ENCODE measurements at places on chromosomes 3 and 15.

DNA sequence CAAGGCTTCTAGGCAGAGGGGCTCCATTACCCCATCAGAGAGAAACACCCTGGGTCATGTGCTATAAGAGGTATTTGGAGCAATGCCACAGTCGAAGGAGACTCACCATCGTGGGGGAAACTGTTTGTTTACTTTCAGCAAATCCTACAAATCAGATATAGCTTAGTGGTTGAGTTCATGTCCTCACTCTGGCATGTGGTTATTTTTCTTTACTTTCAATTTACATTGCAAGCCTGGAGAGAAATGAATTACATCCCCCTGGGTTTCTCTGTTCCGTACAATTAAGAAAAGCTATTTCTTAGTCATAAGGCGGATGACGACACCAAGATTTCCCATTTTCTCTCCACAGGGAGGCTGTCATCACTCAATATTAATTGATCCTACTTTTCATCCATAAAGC lies 36.9 kb downstream of the RFTN1 start:
- DNase-seq, result no peak

DNA sequence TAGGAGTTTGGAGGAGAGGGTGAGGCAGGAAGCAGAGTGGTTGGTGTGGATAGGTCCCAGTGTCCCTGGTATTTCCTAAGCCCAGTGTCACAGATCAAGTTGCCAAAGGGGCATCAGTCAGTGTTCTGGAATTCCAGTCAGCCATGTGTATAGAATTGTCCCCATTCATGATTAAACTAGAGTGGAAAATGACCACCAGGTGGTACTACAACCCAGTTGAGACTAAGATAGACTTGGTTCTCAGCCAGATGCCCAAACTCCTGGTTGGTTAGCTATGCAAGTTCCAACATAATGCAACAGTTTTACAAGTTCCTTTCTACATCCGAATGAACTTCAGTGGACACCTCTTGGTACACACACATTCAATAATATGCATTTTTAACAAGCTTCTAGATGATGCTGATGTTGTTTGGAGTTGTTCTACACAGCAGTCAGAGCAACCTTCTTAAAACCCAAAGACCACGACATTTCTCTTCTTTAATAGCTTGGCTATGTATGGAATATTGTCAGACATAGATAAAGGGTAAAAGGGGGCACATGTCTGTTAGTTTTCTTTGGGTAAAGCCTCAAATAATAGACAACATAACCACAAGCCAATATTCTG lies 8.4 kb upstream of the ATR start:
- DNase-seq, result no peak

- no peak for DNase-seq
Measured at GRCh38 chr3:192063570-192063969, 602.6 kb downstream of the PYDC2 start.

GRCh38 chr3:78096488-78097255 lies 1056.8 kb downstream of the ROBO2 start:
- no peak for DNase-seq

- no peak for DNase-seq
Measured at GRCh38 chr15:43143203-43143941, 10.0 kb downstream of the TMEM62 start.

DNA sequence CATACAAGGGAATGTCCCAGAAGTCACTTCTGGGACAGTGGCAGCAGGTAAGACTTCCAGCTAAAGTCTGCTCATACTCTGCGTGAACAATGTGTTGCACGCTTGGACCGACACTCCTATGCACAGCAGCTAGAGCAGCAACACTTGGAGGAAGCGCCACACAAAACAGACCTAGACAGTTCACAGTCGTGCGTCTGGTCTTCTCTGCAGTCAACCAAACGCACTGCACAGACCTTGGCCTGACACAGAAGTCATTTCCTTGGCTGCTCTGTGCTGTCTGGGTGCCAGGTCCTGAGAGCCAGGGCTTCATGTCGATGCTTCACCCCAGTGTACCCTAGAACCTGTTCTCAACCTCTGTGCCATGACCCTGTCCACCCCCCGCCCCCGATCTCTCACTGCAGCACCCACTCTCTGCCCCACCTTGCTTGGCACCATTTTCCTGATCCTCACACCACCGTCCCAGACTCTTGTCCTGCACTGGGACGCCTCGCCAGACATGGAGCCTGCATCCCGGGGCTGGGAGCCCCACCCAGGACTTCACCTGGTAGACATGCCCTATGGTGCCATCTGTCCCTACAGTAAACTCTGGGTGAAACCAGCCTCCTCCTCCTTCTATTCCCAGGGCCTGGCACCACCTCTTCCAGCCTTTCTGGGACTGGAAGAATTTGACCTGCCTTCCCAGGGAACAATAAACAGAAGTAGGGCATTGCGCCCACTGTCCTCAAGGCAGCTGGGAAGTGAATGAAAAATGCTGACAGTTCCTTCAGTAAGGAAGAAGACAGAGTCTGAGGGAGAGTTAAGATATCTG lies 3.1 kb downstream of the ATP10A start:
- peak; percentile 70 for DNase-seq

DNA sequence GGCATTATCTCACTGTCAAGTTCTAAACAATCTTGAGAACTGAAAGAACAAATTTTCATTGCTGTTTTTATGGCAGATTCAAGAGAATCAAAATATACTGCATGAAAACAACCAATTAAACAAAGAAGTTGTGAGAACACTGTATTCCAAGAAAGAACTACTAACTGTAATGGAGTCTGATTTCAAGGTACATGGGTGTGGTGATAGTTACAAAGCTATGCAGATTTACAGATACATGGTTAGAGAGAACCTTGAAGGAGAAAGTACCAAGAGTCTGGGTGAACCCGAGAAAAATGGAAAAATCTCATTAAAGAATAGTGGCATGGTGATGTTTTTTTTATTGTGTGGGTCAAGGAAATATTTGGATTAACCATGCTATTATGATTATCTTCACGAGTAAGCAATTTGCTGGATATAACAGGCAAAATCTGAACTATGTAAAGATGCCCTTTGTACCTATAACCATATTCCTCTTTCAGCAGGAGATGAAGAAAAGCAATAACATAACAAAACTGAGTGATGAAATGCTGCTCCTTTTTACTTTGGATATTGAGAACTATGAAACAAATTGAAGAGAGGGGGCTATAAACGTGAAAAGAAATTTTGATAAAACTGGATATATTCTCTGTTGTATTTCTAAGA lies 100.4 kb downstream of the PLSCR2 start:
- DNase-seq, result no peak

- no peak for DNase-seq
Measured at GRCh38 chr3:189842681-189843602, 211.8 kb downstream of the TP63 start.

DNA sequence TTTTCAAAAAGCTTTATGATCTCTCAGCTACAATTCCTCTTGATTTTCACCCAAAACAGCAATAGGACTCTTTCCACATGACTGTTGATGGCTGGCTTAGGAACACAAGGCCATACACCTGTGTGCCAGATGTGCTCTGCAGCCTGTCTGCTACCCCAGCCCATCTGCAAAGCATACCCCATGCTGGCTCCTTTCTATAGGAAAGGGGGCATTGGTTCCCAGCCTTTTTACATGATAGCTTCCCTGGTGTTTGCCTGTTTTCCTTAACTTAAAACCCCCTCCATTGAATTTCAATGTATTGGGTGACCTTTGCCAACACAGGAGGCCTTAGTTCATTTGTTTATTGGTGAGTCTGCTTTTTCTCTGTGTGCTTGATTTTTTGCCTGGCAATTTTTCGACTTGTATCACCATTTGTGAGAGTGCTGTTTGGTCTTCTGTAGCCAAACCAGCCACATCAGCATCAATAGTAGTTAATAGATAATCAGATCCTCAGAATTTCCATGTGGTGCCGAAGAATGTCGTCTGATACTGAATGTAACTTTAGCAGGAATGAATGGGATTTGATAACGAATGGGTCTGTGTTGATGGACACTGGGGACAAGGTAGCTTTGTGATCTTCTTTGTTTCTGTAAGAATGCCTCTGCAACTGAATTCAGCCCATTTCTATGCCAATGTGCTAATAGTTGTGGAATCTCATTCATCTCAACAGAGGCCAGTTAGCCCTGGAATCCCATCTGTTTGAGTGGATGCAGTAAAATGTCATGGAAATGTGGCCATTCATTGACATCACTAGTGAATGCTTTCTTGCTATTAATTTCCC lies 272.2 kb upstream of the RARB start:
- no peak for DNase-seq

DNA sequence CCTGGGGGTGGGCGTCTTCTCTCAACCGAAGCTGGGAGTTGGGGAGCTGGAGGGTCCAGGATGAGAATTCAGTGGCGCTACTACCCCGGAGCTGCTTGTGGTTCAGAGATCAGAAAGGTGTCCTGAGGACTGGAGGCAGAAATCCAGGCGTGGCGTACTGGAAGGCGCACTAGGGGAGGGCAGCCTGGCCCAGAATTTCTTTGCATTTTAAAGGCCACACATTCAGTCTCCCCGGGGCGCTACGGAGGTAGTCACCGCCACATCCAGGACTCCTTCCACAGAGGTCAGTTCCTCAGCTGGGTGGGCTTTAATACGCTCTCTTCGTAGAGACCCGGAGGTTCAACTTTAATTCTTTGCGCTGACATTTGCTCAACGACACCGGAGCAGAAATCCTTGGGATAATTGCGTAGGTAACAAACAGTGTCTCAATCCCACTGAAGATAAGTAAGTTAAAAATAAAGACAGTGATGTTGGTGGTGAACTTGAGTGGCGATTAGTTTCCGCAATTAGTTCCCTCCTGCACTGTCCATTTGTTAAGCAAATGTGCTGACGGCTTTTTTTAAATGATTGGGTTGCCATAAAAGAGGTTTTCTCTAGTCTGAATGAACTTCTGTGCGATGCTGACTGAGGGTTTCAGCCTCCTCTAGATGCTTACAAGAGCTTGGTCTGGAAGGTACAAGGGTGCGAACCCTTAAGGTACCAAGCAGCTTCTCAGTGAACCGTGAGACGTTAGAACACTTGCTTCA lies 535 bp downstream of the MCTP2 start:
- no peak for DNase-seq

DNA sequence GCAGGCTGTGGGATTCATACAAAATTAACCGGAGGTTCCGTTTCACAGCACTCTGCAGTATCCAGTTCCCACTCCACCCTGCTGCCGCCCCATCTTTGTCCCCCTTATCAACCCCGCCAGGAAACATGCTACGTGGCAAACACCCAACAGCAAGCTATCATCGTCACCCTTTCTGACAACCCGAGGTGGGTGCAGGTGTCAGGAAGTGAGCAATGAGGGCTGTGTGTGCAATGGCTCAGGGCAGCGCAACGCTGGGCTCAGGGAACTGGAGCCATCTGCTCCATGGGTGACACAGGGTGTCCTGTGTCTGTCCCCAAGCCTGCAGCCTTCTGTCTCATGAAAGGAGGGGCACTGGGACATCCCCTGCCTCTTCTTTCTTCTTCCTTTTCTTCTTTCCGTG lies 60.9 kb downstream of the ATP2B2 start:
- no peak for DNase-seq

All from activated T-cell treated with anti-CD3 and anti-CD28 coated beads, Interleukin-2, amount 50 U/mL, for 1 hour (primary cell).